ENCODE measurements at places on chromosomes 6 and 20.
A peak's percentile ranks its signal among the peaks of the same experiment; 100 is the strongest.

DNA sequence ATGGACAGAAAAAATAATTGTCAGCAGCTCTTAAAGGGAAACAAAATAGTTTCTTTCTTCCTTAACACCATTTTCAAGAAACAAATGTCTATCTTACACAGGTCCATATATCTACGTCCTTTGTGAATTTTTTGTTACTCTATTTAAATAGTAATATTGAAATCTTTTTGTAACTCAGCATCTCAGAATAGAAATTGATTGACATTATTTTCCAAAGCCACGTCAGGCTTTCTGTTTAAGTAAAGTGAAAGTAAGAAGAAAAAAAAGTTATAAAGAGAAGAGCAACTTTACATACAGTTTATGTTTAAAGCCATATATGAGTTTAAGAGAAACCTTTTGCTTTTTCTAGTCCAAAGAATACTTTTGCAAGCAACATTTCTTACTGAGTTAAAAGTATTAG, 402.9 kb upstream of the SOX4 start:
- no peak for DNase-seq

DNA sequence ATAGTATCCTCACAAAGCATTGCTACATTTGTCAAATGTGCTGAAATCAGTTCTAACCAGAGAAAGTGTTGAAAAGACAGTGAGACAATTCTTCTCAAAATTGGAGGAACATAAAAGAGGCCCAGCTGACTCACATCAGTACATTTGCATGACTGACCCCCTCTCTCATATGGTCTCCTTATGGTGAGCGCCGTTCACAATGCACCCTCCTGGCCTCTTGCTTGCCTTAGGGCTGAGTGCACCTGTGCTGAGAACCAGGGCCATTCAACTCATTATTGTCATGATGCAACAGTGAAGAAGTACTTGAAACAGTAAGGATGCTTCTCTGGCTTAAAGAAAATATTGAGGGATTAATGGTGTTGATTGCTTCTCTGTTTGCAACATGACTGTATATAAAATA, 375.2 kb upstream of the AGPAT4 start:
- DNase-seq, result no peak

DNA sequence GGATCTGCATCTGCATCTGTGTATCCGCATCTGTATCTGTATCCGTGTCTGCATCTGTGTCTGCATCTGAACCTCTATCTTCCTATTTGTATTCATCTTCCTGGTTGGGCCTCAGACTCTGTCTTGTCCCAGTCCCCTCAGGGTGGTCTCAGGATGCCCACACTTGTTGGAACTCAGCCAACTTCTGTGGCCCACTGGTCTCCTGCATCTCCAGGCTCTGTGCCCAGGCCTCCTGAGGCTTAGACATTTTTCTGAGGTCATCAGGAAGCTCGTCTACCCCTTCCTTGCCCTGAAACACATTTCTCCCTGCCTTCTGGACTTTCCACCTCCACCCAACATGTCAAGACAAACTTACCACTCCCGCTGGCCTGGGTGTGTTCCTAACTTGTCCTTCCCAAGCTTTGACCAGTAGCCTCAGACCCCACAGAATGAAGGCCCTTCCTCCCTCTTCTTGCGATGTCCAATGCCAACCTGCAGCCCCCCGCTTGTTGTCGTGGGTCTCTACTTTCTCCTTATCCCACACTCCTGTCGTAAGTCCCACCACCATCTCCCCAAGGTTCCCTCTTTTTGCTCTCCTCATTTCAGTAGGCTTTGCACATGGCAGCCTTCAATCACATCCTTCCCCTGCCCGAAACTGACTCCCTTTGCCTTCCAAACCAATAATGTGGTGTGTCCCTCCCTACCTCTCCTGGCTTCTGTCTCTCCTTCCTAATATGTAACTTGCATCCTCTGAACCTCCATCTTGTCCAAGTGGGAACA, 176.5 kb downstream of the DLL1 start:
- DNase-seq, result no peak

GRCh38 chr6:161373905-161374451, 100.1 kb upstream of the AGPAT4 start:
- peak; percentile 46 for DNase-seq

- DNase-seq, result no peak
Observed at GRCh38 chr20:50904067-50904570, 27.1 kb downstream of the ADNP start.

DNA sequence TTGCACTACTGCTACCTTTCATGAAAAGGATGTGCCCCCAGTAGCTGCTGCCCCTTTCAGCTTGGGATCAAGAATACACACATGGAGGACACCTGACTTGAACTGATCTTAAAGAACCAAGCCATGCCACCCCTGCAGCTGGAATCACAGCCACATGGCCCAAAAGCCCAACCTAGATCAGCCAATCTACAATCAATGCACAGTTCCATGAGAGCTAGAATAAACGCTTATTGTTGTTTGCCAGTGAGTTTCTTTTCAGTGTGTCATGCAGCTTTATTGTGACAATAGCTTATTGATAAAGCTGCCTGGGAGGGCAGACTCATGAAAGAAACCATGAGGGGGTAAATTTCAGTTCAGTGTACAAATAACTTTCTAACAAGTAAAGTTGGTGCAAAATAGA, 397.7 kb downstream of the PTPRT start:
- DNase-seq, result no peak

DNA sequence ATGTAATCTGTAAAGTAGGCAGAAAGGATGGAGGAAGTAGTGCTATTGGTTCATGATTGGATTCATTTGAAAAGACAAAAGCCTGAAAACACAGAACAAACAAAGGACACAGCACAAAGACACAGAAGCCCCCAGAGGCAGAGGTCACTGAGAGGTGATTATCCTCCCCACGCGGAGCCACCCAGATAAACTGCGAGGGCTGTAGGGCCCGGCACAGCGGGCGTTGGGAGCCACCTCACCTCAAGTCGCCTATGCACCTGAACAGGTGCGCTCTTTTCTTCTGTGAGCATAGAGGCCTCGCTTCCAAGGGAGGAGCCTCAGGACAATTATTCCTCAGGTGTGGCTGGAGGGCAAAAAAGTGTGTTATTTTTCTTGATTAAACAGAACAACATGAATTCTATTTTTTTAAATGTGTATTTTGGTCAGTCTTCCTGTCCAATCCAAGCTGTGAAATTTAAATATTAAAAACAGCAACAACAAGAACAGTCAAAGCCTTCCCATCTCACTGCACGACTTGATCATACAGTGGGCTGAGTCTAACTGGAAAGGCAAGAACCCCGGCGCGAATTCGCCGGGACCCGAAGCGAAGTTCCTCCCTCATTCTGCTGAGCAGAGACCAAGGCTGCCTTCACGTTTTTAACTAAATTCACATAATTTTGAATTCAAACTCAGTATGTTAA, 205.3 kb downstream of the THBS2 start:
- no peak for DNase-seq

- no peak for DNase-seq
Observed at GRCh38 chr20:36676701-36677421, 30.9 kb upstream of the SLA2 start.
